ENCODE measurements at places on chromosomes 1 and 21.

GRCh38 chr1:216045400-216045799 is 377.8 kb downstream of the USH2A start:
- no peak for DNase-seq

GRCh38 chr1:202815120-202815519 is 4.4 kb downstream of the PCAT6 start:
- no peak for DNase-seq

- no peak for DNase-seq
Measured at GRCh38 chr1:207191776-207192175, 87.7 kb downstream of the C4BPA start.

DNA sequence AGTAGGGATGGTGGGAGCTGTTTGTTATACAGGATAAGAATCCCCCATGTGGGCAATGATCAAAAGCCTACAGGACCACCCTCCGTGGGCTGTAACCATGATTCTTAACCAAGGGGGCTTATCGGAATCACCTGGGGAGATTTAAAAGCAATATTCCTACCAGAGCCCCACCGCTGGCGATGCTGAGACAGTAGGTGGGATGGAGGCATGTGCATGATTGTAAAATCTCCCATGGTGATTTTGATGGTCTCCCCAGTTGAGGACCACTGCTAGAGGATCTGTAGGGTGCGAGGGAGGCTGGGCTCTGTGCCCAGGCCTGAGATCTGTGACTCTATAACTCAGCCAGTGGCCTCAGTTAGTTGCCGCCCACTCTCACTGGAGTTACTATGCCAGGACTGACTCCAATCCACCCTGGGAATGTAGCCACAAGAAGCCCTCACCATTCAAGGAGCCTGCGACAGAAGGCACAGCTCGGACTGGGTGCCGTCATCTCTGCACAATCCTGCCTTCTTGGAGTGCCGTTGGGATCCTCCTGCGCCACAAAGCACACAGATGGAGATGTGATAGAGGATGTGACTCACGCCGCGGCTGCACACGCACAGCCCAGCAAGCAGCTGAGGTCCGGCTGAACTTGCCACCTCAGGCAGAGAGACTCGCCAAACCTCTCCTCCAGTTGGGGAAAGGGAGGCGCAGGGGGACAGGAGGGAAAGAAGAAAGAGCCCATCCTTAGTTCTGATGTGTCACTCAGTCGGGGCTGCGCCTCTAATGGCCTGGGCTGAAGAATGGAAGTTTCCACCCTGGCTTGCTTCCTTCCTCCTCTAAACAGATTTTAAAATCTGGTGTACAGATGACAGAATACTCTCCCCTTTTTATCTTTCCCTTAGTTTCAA is 26.5 kb downstream of the AKNAD1 start:
- no peak for DNase-seq

DNA sequence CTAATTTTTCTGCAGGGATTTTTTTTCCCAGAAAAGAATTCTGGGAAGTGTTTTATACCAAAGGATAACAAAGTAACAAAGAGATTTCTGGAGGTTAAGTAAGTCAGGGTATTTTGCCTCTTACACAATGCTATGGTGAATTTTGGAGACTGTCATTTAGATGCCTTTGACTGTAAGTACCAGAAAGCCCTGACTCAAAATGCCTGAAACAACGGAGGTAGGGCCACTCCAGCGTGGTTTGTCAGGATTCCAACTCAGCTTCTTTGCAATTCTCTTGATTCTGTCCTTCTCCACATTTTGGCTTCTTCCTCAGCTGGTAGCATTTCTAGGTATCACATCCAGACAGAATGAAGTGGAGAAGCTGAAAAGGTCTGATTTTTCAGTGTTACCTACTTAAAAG is 106.5 kb downstream of the UCHL5 start:
- no peak for DNase-seq

- no peak for DNase-seq
Measured at GRCh38 chr1:212225416-212225815, 59.8 kb upstream of the PPP2R5A start.

GRCh38 chr1:156489166-156489934 is 11.2 kb downstream of the MEF2D start:
- no peak for DNase-seq

GRCh38 chr1:64539781-64540218 is 69.9 kb downstream of the CACHD1 start:
- no peak for DNase-seq

DNA sequence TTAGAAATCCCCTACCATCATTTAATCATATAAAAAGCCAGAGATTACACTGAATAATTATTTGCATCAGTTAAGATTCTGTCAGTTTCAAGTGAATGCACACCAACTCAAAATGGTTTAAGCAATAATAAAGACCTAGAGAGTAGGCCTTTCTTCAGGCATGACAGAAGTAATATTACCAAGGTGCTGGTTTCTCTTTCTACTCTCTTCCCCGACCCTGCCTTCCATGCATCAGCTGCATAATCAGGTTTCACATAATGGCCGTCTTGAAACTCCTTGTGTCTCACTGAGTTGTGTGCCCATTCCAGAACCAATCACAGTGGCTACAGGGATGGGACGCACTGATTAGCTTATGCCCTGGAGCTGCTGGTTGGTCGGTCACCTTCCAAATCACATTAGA is 103.5 kb upstream of the SERTAD4 start:
- no peak for DNase-seq

- DNase-seq, result no peak
Measured at GRCh38 chr1:211829343-211830054, 1.1 kb downstream of the LPGAT1 start.

GRCh38 chr21:45818904-45819285 is 162.7 kb upstream of the COL6A1 start:
- no peak for DNase-seq

GRCh38 chr1:206108635-206109034 is 8.6 kb downstream of the AVPR1B start:
- no peak for DNase-seq

DNA sequence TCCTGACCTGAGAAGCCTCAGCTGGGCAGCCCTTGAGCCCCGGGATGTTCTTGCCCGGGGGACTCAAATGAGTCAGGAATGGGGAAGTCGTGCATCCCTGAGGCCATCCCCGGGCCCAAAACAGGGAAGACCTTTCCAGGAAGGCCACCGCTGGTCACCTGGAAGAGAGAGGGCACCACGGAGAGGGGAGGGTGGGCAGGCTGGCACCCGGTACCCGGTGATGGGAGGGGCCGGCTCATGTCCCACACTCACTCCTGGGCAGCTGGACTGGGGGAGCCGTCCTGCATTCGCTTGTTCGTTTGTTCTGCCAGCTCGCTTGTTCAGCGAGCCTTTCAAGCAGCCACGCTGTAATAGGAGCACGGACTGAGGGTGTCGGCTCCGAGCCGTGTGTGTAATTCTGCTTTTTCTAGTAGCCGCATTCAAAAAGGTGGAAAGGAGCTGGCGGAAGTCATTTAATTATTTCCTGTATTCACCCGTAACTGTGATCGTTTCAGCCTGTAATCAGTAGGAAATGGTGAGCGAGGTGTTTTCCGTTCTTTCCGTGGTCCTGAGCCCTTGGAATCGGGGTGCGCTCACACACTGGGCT is 48.4 kb upstream of the CCDC27 start:
- DNase-seq, result no peak

DNA sequence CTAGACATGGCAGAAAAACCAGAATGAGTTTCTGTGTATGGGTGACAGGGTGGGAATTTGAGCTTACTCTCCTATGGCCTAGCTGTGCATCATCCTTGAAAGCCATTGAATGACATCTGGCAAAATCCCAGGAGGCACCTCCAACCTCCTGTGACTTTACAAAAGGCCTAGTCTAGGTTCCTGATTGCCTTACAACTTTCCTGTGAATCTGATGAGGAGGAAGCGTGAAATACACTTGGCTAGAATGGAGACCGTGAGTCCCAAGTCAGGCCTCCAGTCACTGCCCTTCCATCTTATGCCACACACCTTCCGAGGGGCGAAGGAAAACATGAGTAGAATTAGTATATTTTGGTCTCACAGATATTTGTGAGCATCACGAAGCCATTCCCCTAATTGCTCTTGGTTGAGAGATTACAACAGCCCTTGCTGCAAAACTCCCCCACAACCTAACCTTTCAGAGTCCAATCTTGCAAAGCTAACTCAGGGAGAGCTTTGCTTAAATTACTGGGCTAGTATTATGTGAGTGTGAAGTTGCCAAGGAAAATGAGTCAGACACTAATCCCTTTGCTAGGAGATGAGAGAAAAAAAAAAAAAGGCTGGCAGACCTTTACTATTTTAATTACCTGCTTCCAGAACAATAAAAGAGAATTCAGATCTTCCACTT is 36.3 kb upstream of the PAXBP1 start:
- DNase-seq, result no peak

DNA sequence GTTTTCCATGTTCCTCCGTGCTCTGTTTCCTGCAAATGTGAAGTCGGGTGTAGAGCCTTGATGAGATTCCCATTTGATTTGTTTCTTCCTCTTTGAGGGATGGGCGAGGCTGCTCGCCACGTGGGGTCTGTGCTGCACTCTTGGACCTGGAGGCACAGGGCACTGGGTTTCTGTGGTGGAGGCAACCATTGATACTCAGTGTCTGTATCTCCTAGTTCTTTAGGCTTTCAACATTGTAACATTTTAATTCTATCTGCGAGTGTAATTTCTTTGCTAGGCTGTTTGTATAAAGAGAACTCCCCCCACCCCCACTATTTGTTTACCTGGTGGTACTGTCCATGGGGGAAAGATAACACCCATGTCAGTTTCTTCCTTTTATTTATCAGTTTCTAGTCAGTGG is 52.3 kb downstream of the GALNT2 start:
- no peak for DNase-seq

GRCh38 chr1:110409316-110409715 is 1.8 kb upstream of the LAMTOR5 start:
- no peak for DNase-seq

- DNase-seq, result peak; percentile 16
Measured at GRCh38 chr1:177902266-177902665, 67.6 kb downstream of the SEC16B start.

GRCh38 chr1:230696722-230697437 is 17.0 kb downstream of the AGT start:
- DNase-seq, result no peak

DNA sequence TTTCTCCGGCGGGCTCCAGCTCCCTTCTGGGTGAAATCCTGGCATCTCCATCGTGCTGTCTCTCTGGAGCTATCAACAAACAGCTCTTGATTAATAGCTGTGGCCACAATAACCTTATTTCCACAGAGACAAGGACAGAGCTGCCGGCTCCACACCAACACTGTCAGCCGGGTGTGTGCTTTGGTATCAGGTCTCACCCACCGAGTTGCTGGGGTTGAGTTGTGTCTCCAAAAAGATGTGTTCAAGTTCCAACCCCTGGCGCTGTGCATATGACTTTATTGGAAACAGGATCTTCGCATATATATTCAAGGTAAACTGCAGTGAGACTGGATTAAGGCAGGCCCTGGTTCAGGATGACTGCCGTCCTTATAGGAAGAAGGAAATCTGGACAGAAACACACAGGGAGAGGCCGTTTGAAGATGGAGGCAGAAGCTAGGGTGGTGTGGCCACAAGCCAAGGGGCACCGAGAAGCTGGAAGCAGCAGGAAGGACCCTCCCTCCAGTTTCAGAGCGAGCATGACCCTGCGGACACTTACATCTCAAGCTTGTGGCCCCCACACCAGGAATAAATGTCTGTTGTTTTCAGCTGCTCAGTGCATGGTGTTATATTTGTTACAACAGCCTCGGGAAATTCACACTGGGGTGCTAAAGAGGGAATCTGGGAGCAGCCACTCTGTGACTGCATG is 88.4 kb upstream of the TMPRSS2 start:
- DNase-seq, result peak; percentile 13

GRCh38 chr1:111139324-111139955 is 453 bp downstream of the DRAM2 start:
- peak; percentile 60 for DNase-seq

DNA sequence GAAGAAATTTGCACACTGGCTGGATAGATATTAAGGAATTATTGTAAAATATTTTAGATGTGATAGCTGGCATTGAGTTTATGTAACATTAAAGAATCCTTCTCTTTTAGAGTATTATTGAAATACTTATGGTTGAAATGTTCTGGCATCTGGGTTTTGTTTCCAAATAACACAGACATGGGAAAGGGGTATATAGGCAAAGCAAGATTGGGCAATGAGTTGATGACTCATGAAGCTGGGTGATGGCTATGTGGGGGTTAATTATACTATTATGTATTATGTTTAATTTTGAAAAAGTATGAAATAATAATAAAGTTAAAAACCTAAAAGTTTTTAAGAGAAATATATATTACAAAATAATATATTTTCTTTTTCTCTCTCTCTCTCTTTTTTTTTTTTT is 12.5 kb upstream of the PTPN14 start:
- DNase-seq, result no peak

DNA sequence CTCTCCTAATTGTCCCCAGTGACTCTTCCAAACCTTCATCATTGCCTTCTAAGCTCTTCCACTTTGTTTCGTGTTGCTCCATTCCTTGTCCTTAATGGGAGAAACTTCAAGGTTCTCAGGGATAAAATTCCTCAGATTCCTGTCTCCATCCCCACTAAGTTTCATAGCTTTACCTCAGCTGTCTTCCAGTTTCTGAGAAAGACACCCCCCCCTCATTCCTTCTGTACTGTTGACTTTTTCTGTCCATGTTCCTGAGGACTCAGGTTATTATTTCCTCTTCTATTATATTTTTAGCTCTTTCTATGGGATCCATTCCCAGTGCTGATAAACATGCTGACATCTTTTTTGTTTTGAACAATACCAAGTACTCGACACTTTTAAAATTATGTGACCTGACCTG is 215.3 kb upstream of the PTGFR start:
- DNase-seq, result no peak
